ENCODE measurements at places on chromosomes 2 and 18. TPM values are rescaled to one million over a fixed set of nuclear protein-coding genes. Genes with fewer than 3 reads are reported as not detected.

Gene TPO
- 0.74 TPM for polyA plus RNA-seq

Gene NEMP2
- 1.2 TPM for polyA plus RNA-seq

Gene C2orf66
- not detected for polyA plus RNA-seq

Gene NFE2L2
- polyA plus RNA-seq: 39.1 TPM

Gene GALNT3
- 16.8 TPM for polyA plus RNA-seq

Gene DYNAP
- 0.13 TPM for polyA plus RNA-seq

Gene NT5DC4
- not detected for polyA plus RNA-seq

Gene CYRIA
- 1.7 TPM for polyA plus RNA-seq

Gene C2orf92
- 1.7 TPM for polyA plus RNA-seq

Measured in GM23338 (cell line).